ENCODE measurements at places on chromosomes 4 and X. TPM values are rescaled to one million over a fixed set of nuclear protein-coding genes. Genes with fewer than 3 reads are reported as not detected.

GAGE12F gene
- total RNA-seq: not detected

MAGEB2 gene
- not detected for total RNA-seq

GNRHR gene
- not detected for total RNA-seq

HSFX2 gene
- total RNA-seq: not detected

ARHGAP24 gene
- total RNA-seq: 26.3 TPM

DNA sequence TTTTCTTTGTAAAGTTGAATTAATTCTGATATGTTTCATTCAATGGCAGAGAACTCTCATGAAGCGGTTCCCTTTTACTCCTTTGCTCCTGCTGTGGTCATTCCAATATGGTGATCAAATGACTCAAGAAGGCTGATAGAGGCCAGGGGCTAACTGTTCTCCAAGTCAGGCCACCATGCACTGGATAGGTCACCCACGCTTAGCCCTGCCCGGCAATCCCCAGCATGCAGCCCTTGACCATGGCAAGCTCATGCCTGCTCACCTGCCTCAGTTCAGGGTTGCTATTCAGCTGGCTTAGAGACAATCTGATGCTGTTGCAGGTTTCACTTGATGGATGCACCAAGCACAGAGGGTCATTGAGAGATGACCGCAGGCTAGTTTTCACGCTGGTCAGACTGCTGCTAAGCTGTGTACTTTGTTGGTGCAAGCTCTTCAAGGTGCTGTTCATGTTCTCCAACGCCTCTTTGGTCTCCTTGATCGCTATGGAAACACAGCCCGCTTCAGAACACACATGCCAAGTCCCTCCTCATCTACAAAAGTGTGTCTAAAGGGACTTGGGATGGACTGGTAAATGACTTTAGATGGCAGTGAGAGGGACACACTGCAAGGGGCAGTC, 55.2 kb upstream of the FGFBP2 start:
- no peaks in the 10 kb centered on the region for H3K4me1 ChIP-seq
- no peak overlapping the region for H3K4me3 ChIP-seq
- DNase-seq: no peak
- H3K27ac ChIP-seq: no peak overlapping the region

DNA sequence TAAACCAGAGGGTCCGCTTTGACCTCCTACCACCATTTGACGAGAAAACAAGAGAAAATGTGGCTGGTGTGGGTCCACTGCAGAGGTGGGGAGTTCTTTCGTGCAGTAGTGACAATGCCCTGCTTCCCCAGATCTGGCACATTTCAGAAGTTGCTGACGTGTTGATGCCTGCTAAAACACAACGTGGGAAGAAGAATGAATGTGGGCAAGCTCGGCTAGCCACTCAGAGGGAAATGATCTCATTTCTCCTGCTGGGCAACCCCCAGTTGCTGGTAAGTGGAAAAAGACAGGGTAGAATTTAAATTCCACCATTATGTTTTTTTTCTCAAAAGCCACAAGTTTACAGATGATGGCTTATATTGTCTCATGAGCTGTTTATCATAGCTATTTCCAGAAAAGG, 77.9 kb downstream of the LUZP4 start:
- DNase-seq: peak; percentile 81
- peak overlapping the region; percentile 85 for H3K27ac ChIP-seq
- H3K27me3 ChIP-seq: no peaks in the 10 kb centered on the region
- H3K4me3 ChIP-seq: 0 out of 2 replicates have a peak overlapping the region, but pooled peaks have one; percentile 32
- no peaks in the 10 kb centered on the region for H3K36me3 ChIP-seq

DNA sequence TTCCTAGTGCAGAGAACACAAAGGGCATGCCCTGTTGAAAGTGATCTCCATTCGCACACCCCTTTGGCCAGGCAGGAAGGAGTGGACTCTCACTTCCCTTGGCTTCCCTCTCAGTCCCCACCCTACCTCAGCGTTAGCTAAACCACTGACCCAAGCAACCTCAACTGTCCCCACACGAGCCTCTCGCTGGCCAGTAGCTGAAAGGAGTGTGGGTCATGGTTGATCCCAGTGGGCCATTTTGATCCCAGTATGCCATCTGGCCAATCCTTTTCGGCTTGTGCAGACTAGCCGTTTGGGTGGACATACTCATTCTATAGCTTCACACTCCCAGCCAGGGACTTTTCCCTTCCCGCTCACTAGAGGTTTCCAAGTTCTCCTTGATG, 24.4 kb upstream of the BCORL1 start:
- H3K27ac ChIP-seq: no peak overlapping the region
- H3K36me3 ChIP-seq: no peaks in the 10 kb centered on the region
- no peaks in the 10 kb centered on the region for H3K27me3 ChIP-seq
- H3K4me1 ChIP-seq: no peaks in the 10 kb centered on the region

DNA sequence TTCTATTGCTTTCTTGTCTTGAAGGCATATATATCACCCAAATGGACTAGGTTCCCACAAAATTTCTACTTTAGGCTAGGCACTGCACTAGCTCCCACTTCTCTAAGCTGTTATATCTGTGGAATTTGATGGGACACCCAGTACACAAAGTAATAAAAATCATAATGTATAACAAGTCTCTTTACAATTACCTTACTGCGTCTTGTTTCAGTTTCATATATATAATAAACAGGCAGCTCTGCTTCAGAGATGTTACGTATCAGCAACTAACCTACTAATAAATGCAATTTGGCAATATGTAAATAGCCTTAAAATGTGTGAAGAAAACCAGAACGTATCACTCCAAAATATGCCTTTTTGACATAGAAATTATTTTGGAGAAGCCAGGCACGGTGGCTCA, 42.0 kb upstream of the UGDH start:
- H3K4me3 ChIP-seq: no peak overlapping the region
- H3K36me3 ChIP-seq: peaks cover 12% of the 10 kb centered on the region
- no peak overlapping the region for H3K27ac ChIP-seq
- H3K4me1 ChIP-seq: peaks cover 9% of the 10 kb centered on the region
- H3K27me3 ChIP-seq: no peaks in the 10 kb centered on the region

DNA sequence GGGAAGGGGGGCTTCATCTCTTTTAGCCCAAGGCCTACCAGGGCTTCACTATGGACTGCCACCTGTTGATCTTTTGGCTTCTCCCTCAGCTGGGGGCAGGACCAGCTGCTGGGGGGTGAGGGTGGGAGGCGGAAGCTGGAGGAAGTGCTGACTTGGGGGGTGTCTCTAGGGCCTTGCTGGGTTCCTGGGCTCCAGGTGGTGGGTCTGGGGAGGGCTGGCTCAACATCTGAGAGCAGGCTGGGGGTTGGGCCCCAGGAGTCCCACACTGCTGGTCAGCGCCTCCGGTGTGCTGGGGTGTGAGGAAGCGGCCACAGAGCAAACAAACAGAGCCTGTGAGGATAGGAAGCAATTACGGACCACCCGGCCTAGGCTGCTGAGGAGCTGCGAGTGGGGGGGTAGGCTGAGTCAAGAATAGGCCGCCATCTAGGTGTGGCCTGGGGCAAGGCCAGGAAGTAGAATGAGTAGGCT, 85.7 kb downstream of the EFNB1 start:
- H3K27ac ChIP-seq: no peak overlapping the region
- no peaks in the 10 kb centered on the region for H3K36me3 ChIP-seq
- DNase-seq: no peak
- H3K4me3 ChIP-seq: no peak overlapping the region
- H3K4me1 ChIP-seq: no peaks in the 10 kb centered on the region

- no peaks in the 10 kb centered on the region for H3K36me3 ChIP-seq
- no peaks in the 10 kb centered on the region for H3K27me3 ChIP-seq
- no peak for DNase-seq
Observed at GRCh38 chr4:37317104-37317643, 72.6 kb downstream of the NWD2 start.

GRCh38 chr4:40448875-40449274, 113.7 kb downstream of the CHRNA9 start:
- H3K4me1 ChIP-seq: no peaks in the 10 kb centered on the region
- no peak overlapping the region for H3K27ac ChIP-seq
- no peaks in the 10 kb centered on the region for H3K27me3 ChIP-seq
- no peak overlapping the region for H3K4me3 ChIP-seq
- DNase-seq: no peak
- no peaks in the 10 kb centered on the region for H3K36me3 ChIP-seq

DNA sequence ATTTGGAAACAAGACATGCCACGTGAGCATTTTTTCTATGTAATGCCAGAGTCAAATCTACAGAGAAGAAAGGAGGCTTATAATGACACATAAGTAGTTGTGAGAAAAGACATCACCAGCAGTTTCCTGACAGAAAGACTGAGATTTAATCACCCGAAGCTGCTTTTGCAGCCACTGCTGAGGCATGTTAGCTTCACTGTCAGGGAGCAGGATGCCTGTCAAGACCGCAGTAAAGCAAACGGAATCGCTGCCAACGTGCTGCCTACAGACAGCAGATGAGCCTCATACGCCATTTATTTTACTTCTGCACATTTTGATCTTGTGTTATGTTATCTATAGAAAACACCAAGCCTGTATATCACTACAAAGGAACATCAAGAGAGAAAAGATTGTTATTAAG, 68.7 kb upstream of the NDST3 start:
- no peak overlapping the region for H3K4me3 ChIP-seq
- no peaks in the 10 kb centered on the region for H3K36me3 ChIP-seq
- no peak overlapping the region for H3K27ac ChIP-seq
- DNase-seq: no peak
- H3K4me1 ChIP-seq: no peaks in the 10 kb centered on the region

- H3K4me1 ChIP-seq: 0 out of 2 replicates have a peak, but pooled peaks cover 5% of the 10 kb centered on the region
- no peak overlapping the region for H3K27ac ChIP-seq
- no peak overlapping the region for H3K4me3 ChIP-seq
- no peaks in the 10 kb centered on the region for H3K36me3 ChIP-seq
Observed at GRCh38 chr4:184442314-184442635, 32.1 kb downstream of the IRF2 start.

GRCh38 chr4:67134616-67135015, 410.7 kb downstream of the CENPC start:
- H3K4me1 ChIP-seq: no peaks in the 10 kb centered on the region
- DNase-seq: no peak
- no peaks in the 10 kb centered on the region for H3K36me3 ChIP-seq
- H3K27ac ChIP-seq: no peak overlapping the region
- no peak overlapping the region for H3K4me3 ChIP-seq

All from GM23248 (cell line).